Lung (tissue), 17 donors: ENCODE measurements at places on chromosomes 13 and 19. TPM values are rescaled to one million over a fixed set of nuclear protein-coding genes. Genes with fewer than 3 reads are reported as not detected.

The SLC10A2 gene
- not detected for polyA plus RNA-seq

GRCh38 chr13:36891752-36892151 lies 28.3 kb downstream of the SMAD9 start:
- no peak for DNase-seq

GRCh38 chr19:42276821-42277220 lies 7.8 kb downstream of the CIC start:
- DNase-seq: no peak

GRCh38 chr19:38394488-38394887 lies 6.0 kb downstream of the SPRED3 start:
- no peak for DNase-seq

DNA sequence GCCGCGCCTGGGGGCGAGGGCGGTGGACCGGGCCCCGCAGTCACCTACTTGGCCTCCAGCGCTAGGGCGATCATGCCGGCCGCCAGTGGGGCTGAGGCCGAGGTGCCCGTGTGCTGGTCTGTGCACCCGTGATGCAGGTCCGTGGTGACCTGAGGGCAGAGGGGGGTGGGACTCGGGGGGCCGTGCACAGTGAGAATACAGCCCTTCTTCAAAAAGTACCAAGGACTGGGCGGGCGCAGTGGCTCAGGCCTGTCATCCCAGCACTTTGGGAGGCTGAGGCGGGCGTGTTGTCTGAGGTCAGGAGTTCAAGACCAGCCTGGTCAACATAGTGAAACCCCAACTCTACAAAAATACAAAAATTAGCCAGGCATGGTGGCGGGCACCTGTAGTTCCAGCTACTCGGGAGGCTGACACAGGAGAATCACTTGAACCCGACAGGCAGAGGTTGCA lies 5.0 kb upstream of the C19orf25 start:
- no peak for DNase-seq

The ZNF83 gene
- 14.8 TPM for polyA plus RNA-seq

GRCh38 chr13:47983070-47983469 lies 18.0 kb downstream of the SUCLA2 start:
- DNase-seq: no peak

- DNase-seq: no peak
These were observed 109.9 kb downstream of the COL4A1 start for GRCh38 chr13:110197026-110197425.

The ZNF223 gene
- polyA plus RNA-seq: 2.8 TPM

The GSX1 gene
- not detected for polyA plus RNA-seq

- DNase-seq: no peak
These were observed 83.3 kb upstream of the OLFM4 start for GRCh38 chr13:52945348-52945747.

GRCh38 chr13:98493042-98493712 lies 83.7 kb downstream of the STK24 start:
- DNase-seq: no peak

- DNase-seq: no peak
These were observed 265.6 kb downstream of the GPC5 start for GRCh38 chr13:91664039-91664438.

- no peak for DNase-seq
These were observed 19.5 kb downstream of the N4BP2L1 start for GRCh38 chr13:32408296-32409000.

The USP12 gene
- 15.0 TPM for polyA plus RNA-seq

The AMER2 gene
- polyA plus RNA-seq: 0.02 TPM

- DNase-seq: peak; percentile 97
These were observed 163.4 kb upstream of the GPR12 start for GRCh38 chr13:26923824-26924605.

The PGLYRP2 gene
- polyA plus RNA-seq: not detected

The ZNF540 gene
- polyA plus RNA-seq: 1.2 TPM

The GRIN2D gene
- 0.26 TPM for polyA plus RNA-seq

DNA sequence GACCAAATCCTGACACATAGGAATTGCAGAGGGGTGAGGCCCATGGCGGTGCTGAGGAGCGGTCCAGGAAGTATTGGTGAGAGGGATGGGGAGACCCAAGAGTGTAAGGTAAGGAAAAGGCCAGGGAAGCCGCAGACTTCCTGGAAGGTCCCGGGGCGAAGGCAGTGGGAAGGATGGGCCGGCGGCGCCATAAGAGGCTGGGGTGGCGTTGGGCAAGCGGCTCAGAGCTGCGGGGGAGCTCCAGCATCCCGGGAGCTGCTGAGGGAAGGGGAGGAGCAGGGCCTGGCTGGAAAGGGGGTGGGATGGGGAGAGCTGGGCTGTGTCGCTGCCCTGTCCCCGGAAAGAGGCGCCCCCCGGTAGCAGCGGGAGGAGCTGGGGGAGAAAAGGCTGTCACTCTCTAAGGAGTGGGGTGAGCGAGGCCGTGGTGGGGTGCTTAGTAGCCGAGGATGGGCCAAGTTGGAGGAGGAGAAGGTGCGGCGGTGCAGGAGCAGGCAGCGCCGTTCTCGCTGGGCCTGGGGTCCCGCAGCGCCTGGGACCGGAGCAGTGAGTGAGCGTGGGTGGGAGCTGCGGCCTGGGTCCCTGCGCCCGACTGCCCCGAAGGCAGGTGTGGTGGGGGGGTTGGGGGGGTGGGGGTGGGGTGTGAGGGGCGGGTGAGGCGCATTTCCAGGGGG lies 30.7 kb downstream of the C1QTNF9 start:
- DNase-seq: no peak

The KLK12 gene
- 1.9 TPM for polyA plus RNA-seq

The PCSK4 gene
- 2.3 TPM for polyA plus RNA-seq

GRCh38 chr19:28703400-28703956 lies 509.5 kb downstream of the UQCRFS1 start:
- DNase-seq: no peak

DNA sequence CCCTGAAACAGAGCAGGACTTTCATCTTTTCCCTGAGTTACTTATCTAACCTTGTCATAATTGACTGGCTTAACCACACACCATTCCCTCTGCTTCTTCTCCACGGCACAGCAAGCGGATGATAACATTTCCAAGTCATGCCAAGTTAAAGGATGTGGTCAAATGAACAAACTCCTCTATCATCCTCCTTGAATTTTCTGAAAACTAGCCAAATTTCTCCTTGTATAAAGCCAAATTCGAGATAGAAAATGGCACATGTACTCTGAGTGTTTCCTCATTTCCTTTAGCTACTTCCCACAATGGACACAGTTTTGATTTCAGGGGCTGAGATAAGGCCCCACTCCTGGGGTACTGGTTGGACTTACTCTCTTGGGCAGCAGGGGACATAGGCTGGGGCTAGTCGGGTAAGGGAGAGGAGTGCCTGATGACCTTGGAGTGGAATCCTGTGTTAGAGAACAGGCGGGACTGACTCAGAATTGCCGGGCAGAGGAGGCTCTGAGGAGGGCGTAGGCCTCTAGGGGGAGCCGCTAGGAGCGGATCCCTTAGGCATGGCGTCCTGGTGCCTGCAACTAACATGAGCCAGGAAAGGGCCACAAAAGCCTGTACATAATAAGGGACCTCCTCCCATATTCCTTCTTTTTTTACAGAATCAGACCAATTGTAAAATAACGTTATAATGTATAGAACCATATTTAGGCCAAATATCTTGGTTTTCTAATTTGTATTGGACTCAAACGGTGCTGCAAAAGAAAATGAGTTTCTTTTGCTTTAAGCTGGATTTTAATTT lies 20.3 kb upstream of the TMTC4 start:
- DNase-seq: peak; percentile 20

- no peak for DNase-seq
These were observed 87.5 kb downstream of the ING1 start for GRCh38 chr13:110801044-110801443.

The GALP gene
- not detected for polyA plus RNA-seq

GRCh38 chr13:101292711-101293110 lies 123.6 kb downstream of the NALCN start:
- DNase-seq: no peak

DNA sequence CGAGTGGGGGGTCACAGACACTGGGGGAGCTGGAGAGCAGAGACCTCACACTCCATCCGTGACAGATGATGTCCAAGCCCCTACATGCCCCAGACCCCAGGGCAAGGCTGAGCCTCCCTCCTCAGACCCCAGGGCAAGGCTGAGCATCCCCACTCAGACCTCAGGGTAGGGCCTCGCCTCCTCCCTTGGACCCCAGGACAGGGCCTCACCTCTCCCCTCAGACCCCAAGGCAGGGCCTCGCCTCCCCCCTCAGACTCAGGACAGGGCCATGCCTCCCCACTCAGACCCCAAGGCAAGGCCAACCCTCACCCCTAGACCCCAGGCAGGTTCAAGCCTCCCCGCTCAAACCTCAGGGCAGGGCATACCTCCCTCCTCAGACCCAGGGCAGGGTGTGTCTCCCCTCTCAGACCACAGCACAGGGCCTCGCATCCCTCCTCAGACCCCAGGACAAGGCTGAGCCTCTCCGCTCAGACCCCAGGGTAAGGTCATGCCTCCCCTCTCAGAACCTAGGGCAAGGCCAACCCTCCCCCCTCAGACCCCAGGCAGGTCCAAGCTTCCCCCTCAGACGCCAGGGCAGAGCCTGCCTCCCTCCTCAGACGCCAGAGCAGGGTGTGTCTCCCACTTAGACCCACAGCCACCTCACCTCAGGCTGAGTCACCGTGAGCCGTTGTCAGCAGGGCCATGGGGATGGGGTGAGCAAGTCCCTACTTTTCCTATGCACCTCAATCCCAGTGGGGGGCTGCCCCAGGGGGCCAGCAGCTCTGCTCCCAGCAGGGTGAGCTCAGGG lies 1.7 kb upstream of the S1PR4 start:
- no peak for DNase-seq

The SPRED3 gene
- polyA plus RNA-seq: 1.4 TPM

DNA sequence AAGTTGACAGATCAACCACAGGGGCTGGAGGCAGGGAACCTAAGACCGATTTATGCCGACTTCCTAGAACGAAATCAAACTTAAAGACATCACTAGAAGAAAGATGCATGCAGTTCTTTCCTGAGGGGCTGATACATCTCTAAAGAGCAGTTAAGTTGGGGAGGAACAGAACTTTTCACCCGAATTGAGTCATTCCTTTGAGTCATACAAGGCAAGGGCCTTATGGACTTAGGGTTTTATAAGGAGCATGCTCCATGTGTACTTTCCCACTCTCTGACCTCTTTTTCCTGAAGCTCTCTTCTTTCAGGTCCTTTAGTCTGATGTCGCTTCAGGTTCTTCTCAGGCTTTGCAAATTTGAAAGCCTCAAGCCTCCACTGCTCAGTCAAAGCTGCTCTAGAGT lies 7.9 kb upstream of the FBXL3 start:
- DNase-seq: no peak

DNA sequence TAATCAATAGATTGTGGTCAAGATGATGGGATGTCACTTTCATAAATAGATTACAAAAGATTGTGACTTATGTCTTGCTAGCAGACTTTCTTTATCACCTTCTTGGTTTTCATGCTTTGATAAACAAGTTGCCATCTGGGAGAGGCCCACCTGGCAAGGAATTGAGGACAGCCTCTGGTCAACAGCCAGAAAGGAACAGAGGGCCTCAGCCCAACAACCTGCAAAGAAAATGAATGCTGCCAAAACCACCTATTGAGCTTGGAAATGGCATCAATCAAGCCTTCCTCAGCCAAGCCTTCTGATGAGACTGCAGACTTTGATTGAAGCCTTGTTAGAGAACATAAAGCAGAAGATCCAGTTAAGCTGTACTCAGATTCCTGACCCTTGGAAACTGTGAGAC lies 288.6 kb downstream of the SPRY2 start:
- DNase-seq: no peak

DNA sequence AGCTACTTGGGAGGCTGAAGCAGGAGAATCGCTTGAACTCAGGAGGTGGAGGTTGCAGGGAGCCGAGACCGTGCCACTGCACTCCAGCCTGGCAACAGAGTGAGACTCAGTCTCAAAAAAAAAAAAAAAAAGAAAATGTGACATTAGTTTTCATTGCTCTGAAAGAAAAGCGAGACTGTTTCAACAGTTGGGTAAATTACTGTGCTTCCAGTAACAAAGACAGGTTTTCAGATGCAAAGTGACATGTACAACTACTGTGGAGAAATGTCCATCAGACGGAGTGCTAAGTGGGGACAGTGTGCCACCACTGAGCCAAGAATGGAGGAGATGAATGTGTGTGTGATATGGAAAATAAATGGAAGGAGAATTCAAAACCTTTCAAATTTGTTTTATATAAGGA lies 24.2 kb upstream of the SLC15A1 start:
- no peak for DNase-seq

GRCh38 chr19:56917998-56918397 lies 77.5 kb upstream of the PEG3 start:
- DNase-seq: no peak

DNA sequence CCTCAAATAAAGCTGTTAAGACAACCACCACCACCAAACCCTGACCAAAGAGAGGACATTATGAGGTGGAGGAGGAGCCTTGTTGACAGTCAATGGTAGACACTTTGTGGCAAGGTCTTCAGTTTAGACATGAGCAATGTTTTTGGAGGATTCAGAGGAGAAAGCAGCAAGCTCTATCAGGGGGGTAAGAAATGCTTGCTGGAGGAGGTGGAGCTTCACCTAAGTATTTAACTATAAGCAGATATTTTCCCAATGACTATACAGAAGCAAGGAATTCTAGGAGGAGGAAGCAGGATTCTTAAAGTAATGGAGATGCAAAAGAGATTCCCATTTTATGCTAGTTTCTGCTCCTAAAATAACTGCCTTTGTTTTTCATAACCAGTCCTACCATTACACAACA lies 74.2 kb downstream of the TRPC4 start:
- no peak for DNase-seq

DNA sequence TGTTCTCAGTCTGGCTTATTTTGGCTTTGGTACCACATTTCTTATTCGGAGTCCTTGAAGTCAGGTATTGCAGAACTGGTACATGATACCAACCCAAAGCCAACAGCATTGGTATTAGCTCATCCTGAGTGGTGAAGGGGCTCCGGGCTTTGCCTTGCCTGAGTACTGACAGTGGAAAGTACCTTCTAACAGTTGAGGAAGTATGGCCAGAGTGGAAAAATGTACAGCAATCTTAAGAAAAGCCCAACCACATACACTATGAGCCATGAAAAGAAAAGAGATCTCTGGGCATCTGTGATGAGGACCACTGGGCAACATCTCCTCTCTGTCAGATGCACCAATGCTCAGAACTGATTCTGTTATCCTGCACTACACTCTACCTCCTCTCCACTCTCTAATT lies 8.3 kb downstream of the LCP1 start:
- no peak for DNase-seq

DNA sequence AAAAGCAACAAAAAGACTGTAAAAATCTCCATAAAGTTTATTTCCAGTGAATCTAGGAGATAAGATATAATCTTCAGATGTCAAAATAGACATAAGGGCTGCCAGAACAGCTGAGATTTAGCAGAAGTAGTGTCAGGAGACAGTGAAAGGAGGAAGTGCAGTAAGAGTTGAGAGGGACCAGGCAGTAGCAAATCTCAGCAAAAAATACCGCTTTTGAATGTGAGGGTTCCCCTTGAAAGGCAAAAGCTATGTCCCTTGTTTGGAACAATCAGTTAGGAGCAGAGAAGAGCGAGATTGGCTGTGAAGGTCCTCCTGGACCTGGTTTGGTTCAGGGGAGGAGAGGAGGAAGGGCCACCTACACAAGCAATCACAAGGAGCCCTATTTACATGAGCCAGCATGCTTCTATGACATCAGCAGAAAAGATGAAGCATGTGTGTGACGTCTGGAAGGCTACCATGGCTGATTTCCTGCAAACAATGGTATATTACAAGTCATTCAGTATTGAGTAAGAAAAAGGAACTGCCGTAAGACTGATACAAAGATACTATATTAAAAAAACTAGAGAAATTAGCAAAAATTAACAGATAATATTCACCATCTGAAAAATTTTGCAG lies 98.9 kb upstream of the SIAH3 start:
- no peak for DNase-seq

GRCh38 chr13:66138172-66138811 lies 1091.8 kb downstream of the PCDH9 start:
- DNase-seq: no peak

- no peak for DNase-seq
These were observed 12.4 kb upstream of the ENOX1 start for GRCh38 chr13:43799191-43799590.

The ZNF625 gene
- 3.1 TPM for polyA plus RNA-seq
